IPS DF 6.9 (cell line): ENCODE measurements at places on chromosomes 1 and 21.

- no peak for DNase-seq
Observed at GRCh38 chr1:209483691-209484090, 99.8 kb upstream of the CAMK1G start.

DNA sequence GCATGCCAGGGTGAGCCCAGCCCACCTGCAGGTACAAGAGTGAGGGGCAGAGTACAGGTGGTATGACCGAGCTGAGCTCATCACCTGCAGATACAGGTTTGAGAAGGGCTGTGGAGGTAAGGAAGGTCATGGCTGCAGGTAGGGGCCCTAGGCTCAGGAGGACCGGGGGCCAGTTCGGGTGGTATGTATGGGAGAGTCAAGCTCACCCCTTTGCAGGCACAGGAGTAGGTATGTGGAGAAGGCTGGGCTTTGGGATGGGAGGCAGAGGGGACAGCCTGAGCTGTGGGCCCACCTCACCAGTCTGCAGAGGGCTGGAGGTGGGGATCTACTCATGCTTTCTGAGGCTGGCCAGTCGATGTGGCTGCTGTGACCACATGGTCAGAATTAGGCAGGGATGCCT is 17.2 kb downstream of the PODN start:
- DNase-seq = no peak

GRCh38 chr1:215215846-215216245 is 133.3 kb downstream of the KCNK2 start:
- DNase-seq = no peak

DNA sequence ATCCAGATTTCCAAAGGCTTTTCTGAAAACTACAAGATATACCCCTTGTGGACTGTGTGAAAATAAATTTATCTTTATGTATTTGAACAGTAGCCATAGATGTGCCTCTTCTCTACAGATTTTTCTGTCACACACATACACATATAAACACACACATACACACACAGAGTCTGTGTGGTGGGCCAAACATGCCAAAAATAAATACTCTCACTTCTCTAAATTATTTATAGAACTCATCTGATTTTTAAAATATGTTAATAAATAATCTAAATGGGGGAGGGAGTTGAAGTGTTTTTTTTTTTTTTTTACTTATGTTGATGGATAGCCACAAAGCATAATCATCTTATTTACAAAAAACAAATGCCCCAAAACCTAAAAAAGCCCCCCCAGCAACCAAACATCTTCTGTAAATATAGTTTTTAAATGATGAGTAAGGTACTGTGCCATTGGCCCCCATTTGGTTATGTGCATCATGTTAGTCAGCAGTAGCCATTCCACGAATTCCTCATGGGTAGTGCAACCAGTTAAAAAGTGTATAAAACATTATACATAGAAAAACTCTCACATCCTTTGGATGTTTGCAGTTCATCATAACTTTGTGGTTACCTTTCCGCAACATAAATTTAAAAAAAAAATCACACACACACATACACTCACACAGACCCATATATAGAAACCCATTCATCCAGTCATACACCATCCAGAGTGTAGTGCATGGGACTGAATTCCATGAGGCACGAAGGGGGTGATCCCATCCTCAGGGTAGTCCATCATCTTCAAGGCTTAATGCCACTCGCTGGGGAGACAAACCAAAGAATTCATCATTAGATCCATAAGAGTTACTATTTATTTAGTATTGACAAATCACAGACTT is 8.2 kb upstream of the MAGOH start:
- no peak for DNase-seq

DNA sequence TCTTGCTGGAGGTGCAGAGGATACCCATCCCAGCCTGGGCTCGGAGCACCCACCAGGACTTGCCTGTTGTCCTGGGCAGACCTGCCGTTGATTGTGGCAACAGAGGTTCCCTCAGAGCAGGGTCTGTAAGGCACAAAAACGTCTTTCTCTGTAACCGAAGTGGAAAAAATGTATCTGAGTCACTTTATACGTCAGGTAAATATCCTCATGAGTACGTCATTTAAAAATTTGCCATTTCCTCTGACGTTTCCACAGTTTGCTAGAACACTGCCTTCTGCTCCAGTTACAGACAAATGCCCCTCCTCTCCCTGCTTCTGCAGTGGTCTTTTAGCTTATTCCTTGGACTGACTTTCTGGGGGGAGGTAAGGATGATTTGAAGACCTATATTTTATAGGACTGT is 326.8 kb downstream of the HHAT start:
- no peak for DNase-seq

GRCh38 chr1:8555582-8555981 is 237.7 kb downstream of the SLC45A1 start:
- no peak for DNase-seq

DNA sequence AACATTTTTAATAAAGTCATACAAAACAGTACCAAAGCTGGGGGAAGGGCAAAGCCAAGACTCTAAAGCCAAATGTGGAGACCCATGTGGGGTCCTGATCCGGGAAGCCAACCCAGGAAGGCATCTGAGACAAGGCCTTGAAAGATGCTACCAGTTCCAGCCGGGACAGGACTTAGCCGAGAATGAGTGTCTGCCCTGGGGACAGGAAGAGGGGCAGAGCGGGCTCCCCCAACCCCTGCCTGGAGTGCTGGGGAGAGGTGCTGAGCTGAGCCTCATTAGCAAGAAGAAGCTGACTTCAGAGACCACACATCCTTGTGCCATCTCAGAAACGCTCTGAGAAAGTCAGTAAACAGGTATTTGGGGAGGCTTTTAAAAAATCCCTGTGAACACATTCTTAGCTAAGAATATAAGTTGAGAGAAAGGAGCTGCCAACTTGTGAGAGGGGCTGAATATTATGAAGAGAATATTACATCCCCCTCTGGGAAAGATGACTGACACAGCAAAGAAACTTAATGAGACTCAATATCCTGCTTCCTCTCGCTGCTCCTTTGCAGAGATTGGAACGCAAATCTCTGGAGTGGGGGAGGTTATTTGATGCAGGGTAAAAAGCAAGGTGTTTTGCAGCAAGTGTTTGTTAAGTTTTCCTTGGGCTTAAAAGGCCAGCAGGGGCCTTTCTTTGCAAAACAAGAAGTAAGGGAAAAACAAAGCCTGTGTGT is 103.3 kb upstream of the KCND3 start:
- DNase-seq = no peak

DNA sequence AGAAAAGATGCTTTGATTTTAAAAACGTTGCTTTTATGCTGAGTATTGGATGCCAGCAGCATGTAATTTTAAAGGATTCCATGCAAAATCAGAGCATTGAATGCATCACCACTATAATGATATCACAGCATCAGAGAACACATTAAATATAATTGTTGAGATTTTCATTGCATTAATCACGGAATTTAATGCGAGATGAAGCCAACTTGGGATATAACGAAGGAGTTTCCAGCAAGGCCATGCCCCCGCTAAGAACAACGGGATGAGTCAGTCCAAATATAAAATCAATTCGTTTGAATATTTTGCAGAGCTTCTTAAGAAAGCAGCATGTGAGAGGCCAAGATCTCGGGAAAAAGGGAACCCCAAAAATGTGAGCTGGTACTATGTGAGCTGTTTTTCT is 423.4 kb upstream of the CHRM3 start:
- no peak for DNase-seq

- DNase-seq = no peak
Observed at GRCh38 chr1:231485029-231485784, 43.3 kb upstream of the TSNAX start.

DNA sequence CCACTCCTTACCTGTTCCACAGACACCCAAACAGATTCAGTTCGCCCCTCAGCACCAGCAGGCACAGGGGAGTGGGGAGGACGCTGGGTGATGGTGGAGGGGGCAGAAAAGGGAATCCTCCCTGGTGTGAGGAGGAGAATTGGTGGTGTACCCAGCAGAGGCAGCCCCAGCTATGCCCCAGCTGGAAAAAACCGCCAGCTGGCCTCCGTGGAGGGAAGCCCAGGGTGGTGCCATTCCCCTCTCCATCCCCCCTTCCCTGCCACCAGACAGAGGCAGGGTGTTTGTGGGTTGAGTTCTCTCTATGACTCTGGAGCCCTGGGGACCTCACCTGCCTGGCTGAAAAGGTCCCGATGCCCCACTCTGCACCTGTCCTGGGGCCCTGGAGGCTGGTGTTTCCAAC is 27.9 kb downstream of the OPTC start:
- no peak for DNase-seq

DNA sequence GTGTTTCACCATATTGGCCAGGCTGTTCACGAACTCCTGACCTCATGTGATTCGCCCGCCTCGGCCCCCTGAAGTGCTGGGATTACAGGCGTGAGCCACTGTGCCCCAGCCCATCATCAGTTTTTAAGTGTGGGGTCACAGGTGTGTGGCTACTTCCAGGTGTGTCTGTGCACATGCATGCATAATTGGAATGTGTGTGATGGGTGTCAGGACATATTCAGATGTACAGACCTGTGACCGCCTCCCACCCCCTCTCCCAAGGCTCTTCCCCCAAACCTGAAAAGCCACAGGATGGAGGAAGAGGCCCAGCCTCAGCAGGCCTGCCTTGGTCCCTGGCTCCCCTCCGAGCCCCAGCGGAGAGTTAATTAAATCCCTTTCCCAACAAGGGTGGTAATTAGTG is 37.3 kb upstream of the CSF3R start:
- DNase-seq = no peak

- no peak for DNase-seq
Observed at GRCh38 chr1:226512076-226512728, 36.4 kb upstream of the STUM start.

DNA sequence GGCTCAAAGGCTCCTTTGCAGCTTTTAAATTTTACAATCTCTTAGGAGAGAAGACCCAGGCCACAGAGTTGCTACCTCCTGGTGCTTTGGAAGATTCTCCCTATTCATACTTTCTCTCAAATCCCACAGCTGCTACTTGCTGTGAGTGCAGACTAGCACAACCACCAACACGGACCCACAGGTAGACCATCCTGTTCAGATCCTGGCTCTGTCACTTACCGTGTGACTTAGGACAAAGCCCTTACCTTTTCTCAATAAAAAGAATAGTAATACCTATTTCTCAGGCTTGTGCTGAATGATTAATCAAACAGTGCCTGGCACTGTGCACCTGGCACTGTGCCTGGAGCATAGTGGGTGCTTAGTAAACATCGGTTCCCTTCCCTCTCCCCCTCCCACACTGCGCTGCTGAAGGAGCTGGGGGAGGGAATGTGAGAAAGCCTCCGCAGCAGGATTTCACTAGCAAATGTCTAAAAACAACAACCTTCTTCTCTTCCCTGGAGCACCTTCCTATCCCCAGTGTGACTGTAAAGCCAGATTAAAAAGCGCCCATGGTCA is 81.7 kb downstream of the PGM1 start:
- no peak for DNase-seq
